Endothelial cell of umbilical vein (primary cell): ENCODE measurements at places on chromosomes 1 and 21.

- DNase-seq: no peak
Observed at GRCh38 chr1:101030881-101031280, 5.3 kb upstream of the DPH5 start.

DNA sequence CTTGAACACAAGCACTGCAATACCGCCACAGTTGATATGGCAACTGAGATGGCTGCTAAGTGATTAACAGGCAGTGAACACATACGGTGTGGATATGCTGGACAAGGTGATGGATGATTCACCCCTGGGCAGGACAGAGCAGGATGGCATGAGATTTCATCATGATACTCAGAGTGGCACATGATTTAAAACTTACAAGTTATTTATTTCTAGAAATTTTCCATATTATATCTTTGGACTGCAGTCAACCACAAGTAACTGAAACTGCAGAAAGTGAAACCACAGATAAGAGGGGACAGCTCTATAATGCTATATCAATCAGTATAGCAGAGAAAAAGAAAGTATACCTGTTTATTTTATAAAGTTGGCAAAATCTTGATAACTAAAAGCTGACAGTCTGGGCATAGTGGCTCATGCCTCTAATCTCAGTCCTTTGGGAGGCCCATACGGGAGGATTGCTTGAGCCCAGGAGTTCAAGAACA, 47.9 kb downstream of the PHACTR4 start:
- peak; percentile 73 for DNase-seq

- no peak for DNase-seq
Observed at GRCh38 chr1:182909578-182909977, 43.4 kb downstream of the SHCBP1L start.

DNA sequence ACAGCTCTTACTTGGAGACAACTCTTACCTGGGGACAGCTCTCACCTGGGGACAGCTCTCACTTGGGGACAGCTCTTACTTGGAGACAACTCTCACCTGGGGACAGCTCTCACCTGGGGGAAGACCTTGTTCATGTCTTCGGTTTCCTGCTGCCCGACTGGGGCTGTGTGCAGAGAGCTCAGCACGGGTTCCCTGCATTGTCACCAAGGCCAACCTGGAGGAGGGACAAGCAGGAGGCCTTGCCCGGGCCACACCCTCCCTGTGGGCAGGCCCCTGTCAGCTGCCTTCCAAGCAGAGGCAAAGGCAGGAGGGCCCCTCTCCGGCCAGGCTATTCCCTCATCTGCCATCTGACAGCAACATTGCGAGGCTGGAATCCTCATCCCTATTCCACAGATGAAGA, at the start of gene LDLRAD1:
TSS of gene LDLRAD1 (minus strand) at position 208 of the 400 bp plus-strand sequence. CDS start at position 134, 74 bp downstream.
- no peak for DNase-seq

GRCh38 chr1:90580176-90580575, 136.9 kb downstream of the BARHL2 start:
- DNase-seq: no peak
